ENCODE measurements at places on chromosomes 4 and X.
A peak's percentile ranks its signal among the peaks of the same experiment; 100 is the strongest.

DNA sequence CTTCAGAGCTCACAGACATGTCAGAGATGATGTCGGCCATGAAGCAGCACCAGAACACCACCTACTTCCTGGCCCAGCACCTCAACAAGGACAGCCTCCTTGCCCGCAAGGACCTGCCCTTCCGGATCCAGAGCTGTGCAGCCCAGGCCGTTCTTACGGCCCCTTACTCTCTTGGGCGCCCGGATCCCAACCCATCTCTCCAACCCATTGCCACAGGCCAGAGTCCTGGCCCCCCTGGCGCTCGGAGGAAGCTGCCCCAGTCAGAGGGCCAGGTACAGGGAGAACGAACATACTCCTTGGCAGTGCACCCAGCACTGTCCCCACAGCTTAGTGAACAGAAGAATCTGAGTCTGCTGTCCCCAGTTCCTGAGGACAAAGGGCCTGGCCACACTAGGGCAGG lies 27.9 kb upstream of the PRPS1 start:
- no peak for DNase-seq

- DNase-seq = no peak
These were observed 111.1 kb downstream of the IRF2 start for GRCh38 chr4:184363258-184363657.

- no peak for DNase-seq
These were observed 795.4 kb upstream of the DIAPH2 start for GRCh38 chrX:95889279-95889678.

- DNase-seq = no peak
These were observed 1.5 kb upstream of the SLC16A2 start for GRCh38 chrX:74419864-74420195.

- no peak for DNase-seq
These were observed 1293.4 kb downstream of the ARAP2 start for GRCh38 chr4:34950926-34951325.

DNA sequence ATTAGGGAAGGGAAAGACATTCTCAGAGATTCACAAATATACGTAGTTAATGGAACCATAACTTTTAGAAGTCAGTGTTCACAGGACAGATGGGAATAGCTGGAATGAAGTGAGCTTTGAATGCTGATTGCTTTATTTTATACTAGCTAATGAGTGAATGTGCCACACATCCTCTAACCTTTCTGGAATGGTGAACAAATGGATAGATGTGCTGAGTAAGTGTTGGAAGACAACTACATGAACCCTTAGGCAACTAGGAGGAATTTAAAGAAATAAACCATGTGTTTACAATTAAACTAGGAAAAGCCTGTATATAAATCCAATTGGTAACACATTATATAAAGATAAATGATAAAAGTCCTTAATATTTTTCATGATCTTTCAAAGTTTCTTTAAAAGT lies 91.6 kb upstream of the LIMCH1 start:
- DNase-seq = no peak

DNA sequence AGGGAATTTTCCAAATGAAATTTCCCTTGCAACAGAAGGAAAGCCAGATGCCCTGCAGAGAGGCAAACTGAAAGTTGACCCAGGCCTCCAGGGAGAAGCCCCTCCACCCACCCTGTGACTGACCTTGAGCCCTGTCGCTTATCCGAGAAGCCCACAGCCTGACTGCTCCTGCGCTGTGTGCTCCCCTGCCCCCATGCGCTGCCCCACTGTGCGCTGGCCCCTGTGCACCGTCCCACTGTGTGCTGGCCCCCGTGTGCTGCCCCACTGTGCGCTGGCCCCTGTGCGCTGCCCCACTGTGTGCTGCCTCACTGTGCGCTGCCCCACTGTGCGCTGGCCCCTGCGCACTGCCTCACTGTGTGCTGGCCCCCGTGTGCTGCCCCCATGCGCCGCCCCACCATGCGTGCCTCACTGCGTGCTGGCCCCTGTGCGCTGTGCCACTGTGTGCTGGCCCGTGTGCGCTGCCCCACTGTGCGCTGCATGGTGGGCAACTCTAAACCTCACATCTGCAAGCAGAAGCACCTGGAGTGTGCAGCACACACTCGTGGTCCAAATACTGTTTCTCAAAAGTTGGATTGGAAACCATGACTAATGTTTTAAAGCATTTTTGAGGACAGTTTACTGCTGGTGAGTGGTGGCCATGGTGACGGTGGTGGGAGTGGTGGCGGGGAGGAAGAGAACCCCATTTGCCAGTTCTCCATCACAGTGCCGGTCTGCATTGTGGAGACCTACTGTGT lies 8.3 kb upstream of the GRPEL1 start:
- no peak for DNase-seq

- DNase-seq = no peak
These were observed 2.9 kb upstream of the MND1 start for GRCh38 chr4:153341575-153342090.

- no peak for DNase-seq
These were observed 37.1 kb downstream of the GK start for GRCh38 chrX:30690330-30690729.

- DNase-seq = no peak
These were observed 145.8 kb downstream of the PRKX start for GRCh38 chrX:3567686-3568085.

DNA sequence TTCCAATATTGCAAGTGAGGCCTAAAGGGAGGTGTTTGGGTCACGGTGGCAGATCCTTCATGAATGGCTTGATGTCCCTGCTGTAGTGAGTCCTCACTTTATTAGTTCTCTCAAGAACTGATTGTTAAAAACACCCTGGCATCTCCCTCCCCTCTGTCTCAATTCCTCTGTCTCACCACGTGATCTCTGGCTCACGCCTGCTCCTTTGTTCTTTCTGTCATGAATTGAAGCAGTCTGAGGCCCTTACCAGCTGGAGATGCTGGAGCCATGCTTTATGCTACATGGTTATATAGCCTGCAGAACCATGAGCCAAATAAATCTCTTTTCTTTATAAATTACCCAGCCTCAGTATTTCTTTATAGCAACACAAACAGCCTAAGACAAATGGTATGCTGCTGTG lies 980.7 kb upstream of the GRIA3 start:
- DNase-seq = no peak

DNA sequence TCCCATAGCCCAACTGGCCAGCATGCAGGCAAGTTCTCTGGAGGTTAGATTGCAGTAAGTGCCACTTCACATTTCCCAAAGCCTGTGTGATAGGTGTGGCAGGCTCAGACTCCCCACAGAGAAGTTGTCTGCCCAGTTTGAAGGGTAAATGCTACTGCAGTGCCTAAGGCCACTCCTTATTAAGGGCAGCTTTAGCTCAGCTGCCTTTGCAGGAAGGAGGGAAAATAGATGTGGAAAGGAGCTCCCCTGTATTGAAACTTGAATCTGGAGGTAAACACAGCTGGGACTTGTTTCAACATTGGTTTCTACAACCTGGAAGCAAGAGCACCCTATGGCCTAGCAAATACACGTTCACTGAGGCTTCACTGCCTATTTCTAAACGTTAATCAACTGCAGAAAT lies 22.4 kb downstream of the NEXMIF start:
- DNase-seq = no peak

DNA sequence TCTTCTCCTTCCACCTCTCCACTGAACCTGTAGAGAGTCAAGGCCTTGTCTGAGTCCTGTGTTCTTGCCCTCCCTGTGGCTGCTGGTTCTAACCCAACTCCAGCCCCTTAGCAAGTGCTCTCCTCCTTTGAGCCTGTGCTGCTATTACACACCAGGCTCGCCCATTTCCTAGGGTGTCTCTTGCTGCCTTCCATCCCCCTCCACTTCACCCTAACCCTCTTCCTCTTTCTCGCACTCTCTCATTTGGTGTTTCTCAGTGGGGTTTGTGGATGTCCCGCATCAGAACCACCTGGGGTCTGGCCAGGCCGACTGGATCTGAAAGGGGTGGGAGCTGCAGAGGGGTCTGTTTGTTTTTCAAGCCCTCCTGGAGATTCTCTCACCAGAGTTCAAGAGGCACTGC lies 156.7 kb downstream of the SPRY1 start:
- no peak for DNase-seq

- DNase-seq = no peak
These were observed 15.3 kb downstream of the RNF4 start for GRCh38 chr4:2484185-2484584.

- no peak for DNase-seq
These were observed 359.4 kb upstream of the ZCCHC13 start for GRCh38 chrX:73944563-73944908.

- DNase-seq = no peak
These were observed 33.4 kb upstream of the SPON2 start for GRCh38 chr4:1205586-1206298.

- DNase-seq = no peak
These were observed 46.7 kb downstream of the ZNF827 start for GRCh38 chr4:145891958-145892357.

- no peak for DNase-seq
These were observed 36.5 kb upstream of the SLC10A4 start for GRCh38 chr4:48446642-48447041.

GRCh38 chr4:211033-211511 lies 86.8 kb downstream of the ZNF718 start:
- DNase-seq = peak; percentile 40

GRCh38 chr4:188297873-188298272 lies 158.6 kb downstream of the TRIML1 start:
- DNase-seq = no peak

DNA sequence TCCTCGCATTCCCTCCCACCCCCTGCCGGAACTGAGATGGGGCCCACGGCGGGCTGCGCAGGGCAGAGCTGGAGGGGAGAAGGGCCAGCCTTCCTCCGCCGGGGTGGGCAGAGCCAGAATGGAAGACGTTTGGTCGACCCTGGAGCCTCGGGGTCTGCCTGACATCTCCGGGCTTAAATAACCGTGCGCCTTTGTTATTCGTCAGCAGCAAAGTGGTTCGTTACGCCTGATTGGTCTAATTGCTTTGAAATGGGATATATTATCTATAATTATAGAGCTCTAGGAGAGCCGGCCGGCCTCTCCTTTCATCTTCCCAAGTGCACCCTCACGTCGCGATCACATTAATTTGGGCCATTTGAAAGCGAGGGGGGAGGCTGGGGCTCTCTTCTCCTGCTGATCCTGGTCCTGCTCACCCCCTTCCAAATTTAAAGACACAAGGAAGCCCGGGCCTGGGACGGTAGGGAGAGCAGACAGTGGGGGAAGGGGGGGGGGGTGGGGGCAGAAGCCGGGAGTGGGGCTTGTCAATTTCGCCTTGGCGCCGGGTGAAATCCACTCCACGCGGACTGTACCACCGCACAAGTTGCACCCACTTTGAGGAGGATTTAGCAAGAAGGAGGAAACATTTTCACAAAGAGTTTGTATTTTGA lies 4.7 kb upstream of the MSX1 start:
- DNase-seq = no peak

GRCh38 chr4:2753436-2753835 lies 2.7 kb downstream of the TNIP2 start:
- DNase-seq = no peak

Data from activated naive CD8-positive, alpha-beta T cell treated with anti-CD3 and anti-CD28 coated beads for 36 hours (primary cell).